ENCODE measurements at places on chromosomes 11 and 22.
A peak's percentile ranks its signal among the peaks of the same experiment; 100 is the strongest.

- no peak for DNase-seq
These were observed 8.9 kb downstream of the PISD start for GRCh38 chr22:31652911-31653684.

- DNase-seq, result no peak
These were observed 279.9 kb downstream of the TENM4 start for GRCh38 chr11:79160791-79161403.

- DNase-seq, result no peak
These were observed 6.0 kb upstream of the GAS2L1 start for GRCh38 chr22:29300467-29300806.

GRCh38 chr11:65634905-65635731 lies 2.8 kb upstream of the SIPA1 start:
- DNase-seq, result no peak

DNA sequence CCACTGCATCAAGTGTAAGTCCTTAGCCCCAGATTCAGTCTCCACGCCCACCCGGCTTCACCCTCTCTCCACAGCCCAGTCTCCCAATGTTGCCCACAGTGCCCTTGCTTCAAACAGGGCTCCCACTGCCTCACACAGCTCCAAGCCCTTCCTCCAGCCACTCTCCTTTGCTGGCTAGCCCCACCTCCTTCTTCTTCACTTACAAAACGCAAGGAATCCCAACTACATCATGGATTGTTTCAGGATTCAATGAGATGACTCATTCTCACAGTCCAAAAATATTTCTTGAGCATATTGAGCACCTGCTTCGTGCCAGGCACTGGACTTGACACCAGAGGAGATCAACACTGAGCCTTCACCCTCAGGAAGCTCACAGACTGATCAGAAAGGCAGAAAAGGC lies 533.5 kb downstream of the BUD13 start:
- DNase-seq, result no peak

- no peak for DNase-seq
These were observed 15.9 kb upstream of the CDC42EP2 start for GRCh38 chr11:65298655-65299179.

DNA sequence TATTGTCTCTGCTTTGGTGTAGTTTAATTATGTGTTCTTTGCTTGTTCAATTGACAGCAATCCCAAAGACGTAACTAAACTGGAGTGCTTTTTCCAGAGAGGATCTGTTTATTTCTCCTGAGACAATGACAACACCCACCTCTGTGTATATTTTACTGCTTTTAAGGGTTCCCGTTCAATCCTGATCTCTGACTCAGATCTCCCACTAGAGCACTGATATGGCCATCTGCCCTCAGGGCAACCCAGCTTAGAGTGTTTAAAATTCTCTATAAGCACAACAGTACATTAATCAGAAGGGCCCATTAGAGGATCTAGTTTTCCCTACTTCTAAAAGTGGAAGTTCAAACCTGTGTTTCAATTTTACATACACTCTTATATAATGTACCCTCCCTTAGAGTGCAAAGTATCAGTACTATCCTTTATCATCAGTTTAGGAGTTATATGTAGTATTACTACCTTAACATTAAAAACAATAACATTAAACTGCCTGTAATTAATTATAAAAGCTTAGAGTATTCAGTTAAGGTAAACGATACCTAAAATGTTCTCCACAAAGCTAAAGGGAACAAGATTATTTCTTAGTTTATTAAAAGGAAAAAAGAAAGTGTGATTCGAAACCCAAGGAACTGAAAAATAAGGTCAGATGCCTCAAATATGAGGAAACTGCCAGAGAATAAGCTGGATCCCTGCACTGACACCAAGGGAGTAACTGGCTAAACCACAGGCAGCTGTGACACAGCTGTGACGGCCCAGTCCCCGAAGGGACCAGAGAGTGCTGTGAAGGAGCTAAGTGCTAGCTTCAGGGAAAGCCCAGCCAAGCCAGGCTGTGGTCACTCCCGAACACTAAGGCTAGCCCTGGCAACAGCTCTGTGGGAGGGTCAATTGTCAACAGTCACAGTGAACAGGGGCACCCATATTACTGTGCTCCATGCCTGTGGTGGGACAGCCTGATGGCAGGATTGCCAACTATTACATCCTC lies 15.2 kb downstream of the UFD1 start:
- no peak for DNase-seq

GRCh38 chr11:48096588-48097525 lies 116.5 kb downstream of the PTPRJ start:
- no peak for DNase-seq

DNA sequence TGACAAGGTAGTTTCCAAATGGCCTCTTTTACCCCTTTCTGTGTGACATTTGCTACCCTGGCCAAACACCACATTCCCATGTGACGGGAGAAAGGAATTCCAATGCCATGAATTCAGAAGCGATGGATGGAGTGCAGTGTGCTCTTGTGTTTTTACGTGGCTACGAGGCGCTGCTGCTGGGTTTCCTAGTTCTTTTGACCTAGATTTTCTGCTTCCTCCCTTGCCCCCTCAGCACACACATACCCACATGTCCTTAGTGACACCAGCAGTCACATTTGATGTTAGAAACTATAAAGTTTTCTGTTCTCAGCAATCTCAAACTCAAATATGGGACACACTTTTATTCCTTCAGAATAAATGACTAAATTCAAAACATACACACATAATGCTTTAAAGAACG lies 7.8 kb upstream of the TMA7B start:
- DNase-seq, result no peak

GRCh38 chr22:29717789-29718188 lies 2.0 kb upstream of the CABP7 start:
- no peak for DNase-seq

- no peak for DNase-seq
These were observed 8.7 kb downstream of the SNRPD3 start for GRCh38 chr22:24564376-24565058.

DNA sequence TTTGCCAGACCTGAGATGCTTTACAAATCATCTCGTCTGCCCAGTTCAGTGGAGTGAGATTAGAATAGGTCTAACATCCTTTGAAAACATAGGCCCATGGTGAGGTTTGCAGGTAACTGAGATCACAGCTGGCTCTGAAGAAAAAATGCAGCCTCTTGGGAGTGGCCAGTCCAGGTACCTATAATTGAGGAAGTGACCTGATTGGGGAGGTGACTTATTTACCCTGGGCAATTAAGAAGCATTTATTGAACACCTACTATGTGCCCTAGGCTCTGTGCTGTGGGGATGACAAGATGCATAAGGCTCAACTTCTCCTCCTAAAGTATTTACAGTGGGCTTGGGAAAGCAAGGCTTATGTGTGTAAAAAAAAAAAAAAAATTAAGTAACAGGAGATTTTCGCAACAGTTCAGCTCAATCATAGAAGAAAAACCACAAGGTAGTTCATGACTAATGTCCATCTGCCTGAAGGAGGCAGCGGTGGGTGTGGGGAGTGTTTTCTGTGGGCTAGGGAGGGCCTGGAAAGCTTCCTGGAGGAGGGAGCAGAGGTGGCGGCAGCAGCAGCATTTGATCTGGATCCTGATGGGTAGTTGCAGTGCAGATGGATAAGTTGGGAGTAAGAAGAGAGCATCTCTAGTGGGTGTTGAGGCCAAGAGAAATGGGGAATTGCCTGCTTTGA lies 16.1 kb downstream of the MICAL2 start:
- no peak for DNase-seq

DNA sequence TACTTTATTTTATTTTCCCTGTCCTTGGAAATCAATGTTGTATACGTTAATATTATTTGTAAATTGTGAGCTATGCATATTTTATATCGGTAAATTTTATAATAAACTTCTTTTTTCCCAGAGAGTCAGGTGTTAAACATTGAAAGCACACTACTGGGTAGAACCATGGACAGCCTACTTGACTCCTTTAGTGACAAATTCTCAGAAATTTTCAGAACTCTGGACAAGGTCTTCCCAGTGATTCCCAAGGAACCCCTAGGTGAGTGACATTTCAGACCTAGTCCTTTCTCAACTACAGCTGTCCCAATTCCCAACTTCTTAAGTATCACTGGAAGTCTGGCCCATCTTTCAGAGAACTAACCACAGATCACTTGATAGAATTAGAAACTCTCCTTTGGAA lies 107.2 kb downstream of the RCN1 start:
- DNase-seq, result no peak

- peak; percentile 93 for DNase-seq
These were observed at the start of gene LMF2 for GRCh38 chr22:50507421-50507990. TSS of gene LMF2 (minus strand) at chr22:50507702. CDS start at chr22:50507675, 27 bp downstream.

DNA sequence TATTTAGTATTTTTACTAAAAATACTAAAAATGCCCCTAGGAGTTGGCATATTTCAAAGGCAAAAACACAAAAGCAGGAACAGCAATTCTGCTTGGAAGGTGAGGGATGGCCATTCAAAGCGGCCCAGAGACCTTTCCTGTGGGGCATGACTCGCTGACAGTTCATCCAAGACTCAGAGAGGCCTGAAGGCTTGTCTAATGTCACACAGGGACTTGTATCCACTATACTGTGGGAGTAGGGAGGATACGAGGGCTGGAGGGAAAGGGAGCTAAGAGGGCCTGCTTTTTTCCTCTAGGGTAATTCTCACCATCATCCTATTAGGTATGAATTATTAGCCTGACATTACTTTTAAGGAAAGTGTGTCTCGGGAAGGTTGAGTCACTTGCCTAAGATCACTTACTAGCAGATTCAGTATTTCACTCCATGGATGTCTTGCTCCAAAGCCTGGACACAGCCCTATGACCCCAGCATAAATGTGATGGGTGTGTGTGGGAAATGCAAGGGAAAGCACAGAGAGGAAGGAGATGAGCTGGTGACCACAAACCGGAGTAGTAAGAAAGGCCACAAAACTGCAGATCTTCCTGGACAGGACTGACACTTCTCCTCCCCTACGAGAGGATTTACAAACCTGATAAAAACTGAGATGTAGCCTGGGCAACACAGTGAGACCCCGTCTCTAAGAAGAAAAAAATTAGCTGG lies 16.7 kb upstream of the UCP3 start:
- DNase-seq, result no peak

GRCh38 chr22:33969045-33969444 lies 48.8 kb upstream of the LARGE1 start:
- DNase-seq, result no peak

DNA sequence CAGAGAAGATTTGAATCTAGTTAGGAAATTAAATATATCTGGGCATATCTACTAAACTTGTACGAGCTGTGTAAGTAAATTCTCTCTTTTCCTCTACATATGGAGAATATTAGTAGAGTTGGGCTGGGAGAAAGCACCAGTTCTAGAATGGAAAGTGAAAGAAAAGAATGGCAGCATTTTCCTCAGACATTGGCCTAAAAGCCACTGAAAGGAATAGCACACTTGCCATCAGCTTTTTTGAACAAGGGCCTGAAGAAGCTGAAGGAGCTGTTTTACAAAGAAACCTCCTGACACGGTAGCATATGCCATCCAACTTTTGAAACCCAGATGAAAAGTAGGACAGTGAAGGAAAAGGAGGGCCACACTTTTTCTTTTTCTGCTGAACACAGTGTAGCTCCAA lies 1563.7 kb upstream of the TENM4 start:
- DNase-seq, result no peak

- peak; percentile 5 for DNase-seq
These were observed 1.1 kb downstream of the MLC1 start for GRCh38 chr22:50084080-50084477.
